T-helper 17 cell (primary cell): ENCODE measurements at places on chromosomes 16 and 17.
A peak's percentile ranks its signal among the peaks of the same experiment; 100 is the strongest.

DNA sequence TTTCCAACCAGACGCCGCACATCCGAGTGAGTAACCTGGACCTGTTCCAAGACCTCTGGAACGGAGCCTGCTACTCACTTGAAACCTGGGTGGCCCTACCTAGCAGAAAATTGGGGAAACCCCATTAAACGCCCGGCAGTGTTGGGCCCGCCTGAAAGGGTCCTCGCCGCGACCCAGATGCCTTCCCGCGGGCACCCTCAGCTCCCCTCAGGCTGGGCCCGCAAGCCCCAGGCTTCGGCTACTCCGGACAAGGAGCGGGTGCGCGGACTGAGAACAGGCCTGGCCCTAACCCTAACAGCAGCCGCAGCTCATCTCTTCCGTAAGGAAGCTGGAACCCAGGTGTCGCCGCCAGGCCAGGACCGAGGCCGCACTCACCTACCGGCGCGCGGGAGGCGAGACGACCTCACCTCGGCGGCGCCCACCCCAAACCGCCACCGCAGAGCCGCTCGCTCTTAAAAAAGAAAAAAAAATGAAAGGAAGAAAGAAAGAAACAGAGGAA lies 344 bp downstream of the PSME3IP1 start:
- H3K36me3 ChIP-seq, result peaks cover 8% of the 10 kb centered on the region
- H3K27me3 ChIP-seq, result no peaks in the 10 kb centered on the region
- H3K4me3 ChIP-seq, result peak overlapping the region; percentile 99
- no peak for DNase-seq

GRCh38 chr16:86888231-86889053 lies 310.1 kb downstream of the FOXL1 start:
- H3K36me3 ChIP-seq, result no peaks in the 10 kb centered on the region
- peaks cover 21% of the 10 kb centered on the region for H3K27me3 ChIP-seq
- peaks cover 2% of the 10 kb centered on the region for H3K4me1 ChIP-seq
- no peak overlapping the region for H3K4me3 ChIP-seq
- DNase-seq, result no peak

- no peak overlapping the region for H3K27ac ChIP-seq
- no peaks in the 10 kb centered on the region for H3K36me3 ChIP-seq
- no peak overlapping the region for H3K4me3 ChIP-seq
- no peak for DNase-seq
Measured at GRCh38 chr17:73261952-73262675, 434 bp upstream of the CPSF4L start.

GRCh38 chr17:64024215-64024654 lies 3.8 kb upstream of the ICAM2 start:
- peak overlapping the region; percentile 95 for H3K4me3 ChIP-seq
- H3K4me1 ChIP-seq, result peaks cover 45% of the 10 kb centered on the region
- H3K36me3 ChIP-seq, result no peaks in the 10 kb centered on the region
- no peak for DNase-seq
- peak overlapping the region; percentile 100 for H3K27ac ChIP-seq

DNA sequence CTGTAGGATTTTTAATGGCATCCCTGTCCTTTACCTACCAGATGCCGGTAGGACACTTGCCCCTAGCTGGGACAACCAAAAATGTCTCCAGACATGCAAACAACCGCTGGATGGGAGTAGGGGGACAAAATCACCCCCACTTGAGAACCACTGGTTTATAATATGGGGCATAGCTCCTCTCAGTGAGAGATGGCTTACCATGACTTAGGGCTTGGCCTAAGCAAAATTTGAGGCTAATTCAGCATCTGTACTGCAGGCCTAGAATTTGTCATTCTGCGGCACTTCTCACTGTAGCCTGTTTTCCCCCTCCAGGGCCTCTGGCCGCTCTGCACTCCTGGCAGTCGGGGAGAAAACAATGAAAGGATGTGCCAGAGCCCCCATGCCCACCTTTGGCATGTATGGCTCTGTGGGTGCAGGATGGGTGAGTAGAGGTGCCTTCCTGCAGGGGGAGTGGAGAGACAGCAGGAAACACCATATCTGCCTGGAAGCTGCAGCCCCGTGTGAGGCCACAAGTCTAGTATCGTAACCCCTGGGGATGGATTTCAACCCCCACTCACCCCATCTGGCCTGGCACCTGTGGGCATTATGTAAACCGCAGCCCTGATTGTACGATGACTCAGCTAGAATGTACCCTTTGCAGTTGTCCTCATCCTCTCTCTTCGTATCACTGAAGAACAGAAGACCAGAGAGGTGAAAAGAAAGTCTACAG lies 268.1 kb downstream of the SOX9 start:
- peaks cover 12% of the 10 kb centered on the region for H3K27me3 ChIP-seq
- no peaks in the 10 kb centered on the region for H3K36me3 ChIP-seq
- DNase-seq, result no peak
- no peak overlapping the region for H3K4me3 ChIP-seq
- H3K27ac ChIP-seq, result no peak overlapping the region
- no peaks in the 10 kb centered on the region for H3K4me1 ChIP-seq

GRCh38 chr16:11251525-11252481 lies 4.2 kb downstream of the SOCS1 start:
- peak overlapping the region; percentile 97 for H3K27ac ChIP-seq
- H3K36me3 ChIP-seq, result peaks cover 2% of the 10 kb centered on the region
- DNase-seq, result peak; percentile 60
- H3K27me3 ChIP-seq, result no peaks in the 10 kb centered on the region
- peaks cover 31% of the 10 kb centered on the region for H3K4me1 ChIP-seq
- peak overlapping the region; percentile 91 for H3K4me3 ChIP-seq

- H3K27me3 ChIP-seq, result peaks cover 15% of the 10 kb centered on the region
- DNase-seq, result no peak
- no peak overlapping the region for H3K27ac ChIP-seq
- H3K36me3 ChIP-seq, result no peaks in the 10 kb centered on the region
Measured at GRCh38 chr16:87202346-87202745, 114.8 kb downstream of the C16orf95 start.

DNA sequence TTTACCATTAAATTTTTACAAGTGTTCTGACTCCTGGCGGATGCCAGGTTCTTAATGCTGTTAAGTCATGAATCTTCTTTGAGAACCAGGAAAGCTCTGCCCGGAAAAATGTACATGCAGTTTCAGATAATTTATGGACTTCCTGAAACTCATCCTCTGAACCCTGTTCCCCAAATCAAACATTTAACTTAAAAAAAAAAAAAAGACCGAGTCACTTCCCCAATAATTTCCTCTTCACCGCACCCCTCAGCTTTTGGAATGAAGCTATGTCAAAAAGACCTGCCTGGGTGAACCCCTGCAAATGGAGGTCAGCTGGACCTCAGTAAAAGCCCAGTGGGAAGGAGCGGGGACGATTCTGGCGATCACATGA lies 15.0 kb downstream of the ZNF232 start:
- H3K27me3 ChIP-seq, result peaks cover 6% of the 10 kb centered on the region
- DNase-seq, result no peak
- no peak overlapping the region for H3K27ac ChIP-seq
- no peaks in the 10 kb centered on the region for H3K4me1 ChIP-seq
- peaks cover 5% of the 10 kb centered on the region for H3K36me3 ChIP-seq
- H3K4me3 ChIP-seq, result peak overlapping the region; percentile 60

DNA sequence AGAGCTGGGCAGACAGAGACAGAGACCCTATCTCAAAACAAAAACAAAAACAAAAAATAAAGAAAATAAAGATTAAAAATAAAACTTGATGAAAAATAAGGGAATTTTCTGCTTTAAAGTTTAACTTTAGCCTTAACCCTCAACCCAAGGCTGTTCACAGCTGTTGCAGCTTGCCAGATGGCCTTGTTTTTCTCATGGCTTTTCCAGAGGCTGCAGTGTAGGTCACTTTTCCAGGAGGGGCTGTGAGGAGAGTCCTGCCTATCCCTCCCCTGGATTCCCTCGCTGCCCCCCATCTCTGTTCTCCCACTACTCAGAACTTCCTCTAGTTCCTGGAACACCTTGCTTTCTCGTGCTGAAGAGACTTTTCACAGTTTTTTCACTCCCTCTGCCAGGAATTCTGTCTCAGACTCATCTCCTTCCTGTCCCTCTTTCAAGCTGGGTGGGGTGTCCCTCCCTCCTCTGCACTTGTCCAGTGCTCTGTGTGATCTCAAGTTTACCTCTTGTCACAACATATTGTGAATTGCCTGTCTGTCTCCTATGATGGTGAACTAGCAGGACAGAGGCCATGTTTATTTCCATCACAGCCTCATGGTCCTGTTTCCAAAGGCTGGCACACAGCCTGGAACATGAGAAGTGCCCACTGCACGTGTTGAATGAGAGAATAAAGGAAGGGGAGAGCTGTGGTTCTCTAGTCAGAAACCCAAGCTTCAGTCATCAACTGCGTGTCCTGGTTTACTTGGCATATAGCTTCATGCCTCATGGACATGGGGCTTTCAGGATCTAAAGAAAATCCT lies 69.9 kb upstream of the MSI2 start:
- H3K27me3 ChIP-seq, result peaks cover 28% of the 10 kb centered on the region
- H3K4me3 ChIP-seq, result no peak overlapping the region
- H3K36me3 ChIP-seq, result no peaks in the 10 kb centered on the region

GRCh38 chr17:79085154-79085920 lies 10.7 kb downstream of the ENGASE start:
- no peak for DNase-seq
- no peak overlapping the region for H3K27ac ChIP-seq
- no peaks in the 10 kb centered on the region for H3K27me3 ChIP-seq

DNA sequence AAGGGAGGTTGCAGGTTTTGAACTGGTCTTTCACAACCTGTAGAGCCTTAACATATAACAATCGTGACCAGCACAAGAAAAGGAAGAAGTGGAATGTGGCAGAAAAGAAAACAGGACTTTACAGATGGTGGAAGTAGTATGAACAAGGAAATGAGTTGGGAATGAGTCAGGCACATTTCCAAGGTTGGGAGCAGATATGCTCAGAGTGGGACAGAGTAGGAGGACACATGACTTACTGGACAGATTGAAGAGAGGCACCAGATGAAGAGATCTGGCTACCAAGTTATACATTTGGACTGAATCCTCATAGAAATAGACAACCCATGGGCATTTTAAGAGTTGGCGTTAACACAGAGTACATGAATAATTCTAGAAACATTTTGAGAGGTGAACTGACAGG lies 95.3 kb downstream of the ZNF18 start:
- H3K27me3 ChIP-seq, result peaks cover 17% of the 10 kb centered on the region
- H3K36me3 ChIP-seq, result peaks cover 2% of the 10 kb centered on the region
- H3K4me3 ChIP-seq, result no peak overlapping the region
- no peak for DNase-seq
- H3K4me1 ChIP-seq, result no peaks in the 10 kb centered on the region

- H3K27ac ChIP-seq, result no peak overlapping the region
- H3K36me3 ChIP-seq, result peaks cover 7% of the 10 kb centered on the region
- H3K4me1 ChIP-seq, result peaks cover 47% of the 10 kb centered on the region
- no peak for DNase-seq
- H3K27me3 ChIP-seq, result no peaks in the 10 kb centered on the region
- no peak overlapping the region for H3K4me3 ChIP-seq
Measured at GRCh38 chr16:71912534-71913275, 17.4 kb downstream of the IST1 start.

- H3K4me3 ChIP-seq, result no peak overlapping the region
- peaks cover 4% of the 10 kb centered on the region for H3K4me1 ChIP-seq
- no peak for DNase-seq
- no peaks in the 10 kb centered on the region for H3K27me3 ChIP-seq
Measured at GRCh38 chr17:45398800-45399199, 33.9 kb downstream of the ARHGAP27 start.

DNA sequence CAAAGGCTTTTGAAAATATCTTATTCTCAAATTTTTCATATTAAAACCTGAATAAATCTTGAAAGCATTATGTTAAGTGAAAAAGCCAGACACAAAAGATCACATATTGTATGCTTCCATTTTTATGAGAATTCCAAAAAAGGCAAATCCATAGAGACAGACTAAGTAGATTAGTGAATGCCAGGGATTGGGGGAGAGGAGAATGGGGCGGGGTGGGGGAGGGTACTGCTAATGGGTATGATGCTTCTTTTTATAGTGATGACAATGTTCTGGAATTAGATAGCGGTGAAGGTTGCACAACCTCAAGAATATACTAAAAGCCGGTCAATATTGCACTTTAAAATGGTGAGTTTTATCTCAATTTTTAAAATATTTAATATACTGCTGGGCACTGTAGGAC lies 44.0 kb downstream of the XPO6 start:
- H3K36me3 ChIP-seq, result peaks cover 8% of the 10 kb centered on the region
- no peaks in the 10 kb centered on the region for H3K27me3 ChIP-seq
- no peak for DNase-seq
- H3K27ac ChIP-seq, result peak overlapping the region; percentile 95

DNA sequence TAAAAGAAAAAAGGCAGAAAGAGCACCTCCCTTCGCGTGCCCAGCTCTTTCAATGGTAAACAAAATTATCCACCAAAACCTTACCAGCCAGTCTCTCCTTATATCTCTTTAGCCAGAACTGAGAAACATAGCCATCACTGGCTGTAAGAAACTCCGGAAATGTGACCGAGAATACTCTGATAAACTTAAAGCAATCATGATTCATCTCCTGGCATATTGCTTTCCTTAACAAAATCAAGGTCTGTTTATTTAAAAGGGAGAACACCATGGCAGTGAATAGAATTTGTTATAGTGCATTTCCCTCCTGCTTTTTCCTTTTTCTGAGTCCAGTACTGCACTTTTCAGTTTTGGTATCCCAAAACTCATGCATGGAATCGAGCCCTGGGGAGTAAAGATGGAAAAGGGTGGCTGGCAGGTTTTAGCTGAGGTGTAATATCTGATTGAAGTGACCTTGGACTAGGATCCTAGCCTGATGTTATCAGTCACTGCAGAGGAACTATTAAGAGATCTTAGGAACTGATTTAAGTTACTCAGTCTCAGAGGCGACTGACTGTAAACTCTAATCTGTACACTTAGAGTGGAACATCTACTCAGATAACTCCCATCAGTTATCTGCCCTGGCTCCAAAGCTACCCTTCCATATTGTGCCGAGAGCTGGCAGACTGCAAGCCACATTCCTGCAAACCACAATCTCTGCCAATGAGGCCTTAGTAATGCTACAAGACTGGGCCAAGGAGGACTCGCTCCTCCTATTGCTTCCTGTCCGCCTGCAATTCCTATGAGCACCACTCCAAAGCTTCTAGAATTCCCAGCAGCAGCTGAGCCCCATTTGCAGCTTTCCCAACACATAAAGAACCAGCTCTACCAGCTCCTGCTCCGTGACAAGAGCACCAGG lies 7.4 kb upstream of the COX10 start:
- no peak overlapping the region for H3K27ac ChIP-seq
- no peaks in the 10 kb centered on the region for H3K27me3 ChIP-seq
- DNase-seq, result no peak
